ENCODE measurements at places on chromosomes 3 and 15. TPM values are rescaled to one million over a fixed set of nuclear protein-coding genes. Genes with fewer than 3 reads are reported as not detected.

Gene TTBK2
- 25.9 TPM for total RNA-seq

Gene FES
- total RNA-seq = 29.9 TPM

GRCh38 chr3:49104052-49104426 lies 518 bp downstream of the QARS1 start:
- no peak for DNase-seq

DNA sequence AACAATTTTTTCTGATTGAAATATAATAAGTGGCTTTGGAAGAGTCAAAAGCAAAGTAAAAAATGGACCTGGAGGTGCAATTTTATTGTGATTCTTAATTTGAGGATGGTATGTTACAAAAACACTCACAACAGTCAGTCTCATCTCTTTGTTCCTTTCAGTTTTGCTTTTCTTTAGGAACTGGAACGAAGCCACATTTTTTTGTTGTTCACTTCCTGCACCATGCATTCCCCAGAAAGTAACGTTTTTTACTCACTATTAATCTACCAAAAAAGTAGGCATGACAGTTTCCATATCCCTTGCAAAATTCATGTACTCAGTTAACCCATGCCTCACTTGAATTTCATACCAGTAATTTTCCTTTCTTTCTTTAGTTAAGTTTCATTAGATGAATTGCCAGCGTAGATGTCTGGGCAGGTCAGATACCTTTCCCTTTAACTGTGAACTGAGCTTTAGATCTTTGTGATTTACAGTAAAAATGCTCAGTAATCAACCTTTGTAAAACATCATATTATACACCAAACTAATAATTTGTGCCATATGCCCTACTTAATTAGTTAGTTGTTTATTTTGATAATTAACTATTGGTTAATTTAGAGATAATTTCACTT lies 384.3 kb downstream of the ROBO1 start:
- no peak for DNase-seq

- DNase-seq = no peak
These were observed 150.8 kb downstream of the MEGF11 start for GRCh38 chr15:66102563-66103292.

Data from endodermal cell (in vitro differentiated cells).